ENCODE measurements at places on chromosomes 6 and 20.

DNA sequence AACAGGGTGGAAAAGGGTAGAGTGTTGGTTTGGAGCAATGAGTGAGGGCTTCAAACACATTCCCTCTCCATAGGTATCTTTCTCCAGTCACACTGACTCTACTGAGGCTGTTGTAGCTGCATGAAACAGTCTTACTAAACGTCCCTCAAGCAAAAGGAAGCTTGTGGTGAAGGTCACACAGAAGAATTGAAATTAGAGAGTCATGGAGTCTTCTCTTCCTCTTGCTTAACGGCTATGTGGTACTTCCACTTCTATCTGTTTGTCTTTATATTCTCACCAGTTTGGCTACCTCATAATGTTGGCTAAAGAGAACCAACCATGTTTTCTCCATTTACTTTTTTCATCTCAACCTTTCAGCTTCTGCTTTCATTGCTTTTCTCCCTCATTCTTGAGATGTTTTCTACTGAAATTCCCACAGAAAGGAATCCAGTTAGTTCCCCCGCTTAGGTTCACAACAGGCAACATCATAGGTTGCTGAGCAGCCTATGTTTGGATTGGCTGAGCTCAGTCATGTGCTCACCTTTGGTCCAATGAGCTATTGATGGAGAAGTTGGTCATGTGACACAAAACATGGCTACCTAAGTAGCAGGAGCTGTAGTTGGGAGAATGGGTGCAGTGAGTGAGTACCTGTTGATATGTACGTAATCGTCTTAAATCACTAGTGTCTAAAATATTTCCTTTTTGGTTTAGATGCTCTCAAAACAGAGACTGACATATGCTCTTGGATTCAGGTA is 99.8 kb downstream of the SNAP25 start:
- no peak for DNase-seq

- no peak for DNase-seq
These were observed 576.1 kb upstream of the MARCKS start for GRCh38 chr6:113281014-113281413.

GRCh38 chr6:34236443-34237315 is at the start of gene HMGA1:
Gene HMGA1, plus strand, starts transcription at chr6:34236873. Its CDS starts 3,908 bp downstream, at chr6:34240781.
- DNase-seq: no peak

GRCh38 chr6:106973018-106973835 is 1.3 kb downstream of the CD24 start:
- no peak for DNase-seq

DNA sequence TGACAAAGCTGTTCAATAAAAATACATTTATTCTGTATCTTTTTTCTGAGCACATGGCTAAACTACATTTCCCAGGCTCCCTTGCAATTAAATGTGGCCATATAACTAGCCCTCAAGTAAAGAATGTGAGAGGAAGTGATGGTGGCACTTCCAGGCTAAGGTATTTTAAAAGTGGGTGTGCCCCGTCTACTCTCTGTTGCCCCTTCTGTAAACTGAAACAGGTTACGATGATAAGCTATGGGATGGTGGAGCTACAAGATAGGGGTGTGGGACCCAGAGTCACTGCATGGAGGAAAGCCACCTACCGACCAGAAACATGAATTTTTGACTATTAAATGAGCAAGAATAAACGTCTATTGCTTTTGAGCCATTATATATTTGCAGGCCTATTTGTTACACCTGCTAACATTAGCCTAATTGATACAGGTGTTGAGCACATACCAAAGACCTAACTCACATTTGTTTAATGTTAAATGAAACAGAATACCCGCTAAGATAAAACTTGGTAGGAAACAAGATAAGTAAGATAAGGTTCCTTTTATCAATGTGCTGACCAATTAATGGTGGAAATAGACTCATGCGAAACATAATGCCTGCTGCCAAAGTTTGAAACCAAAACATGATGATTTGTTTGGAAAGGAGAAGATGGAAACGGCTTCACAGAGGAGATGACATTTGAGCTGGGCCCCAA is 3.1 kb downstream of the FYN start:
- no peak for DNase-seq

Data from HCT116 (cell line).